ENCODE measurements at places on chromosomes 16 and 17.

GRCh38 chr16:89033796-89034572, 57.0 kb upstream of the CBFA2T3 start:
- DNase-seq, result no peak

DNA sequence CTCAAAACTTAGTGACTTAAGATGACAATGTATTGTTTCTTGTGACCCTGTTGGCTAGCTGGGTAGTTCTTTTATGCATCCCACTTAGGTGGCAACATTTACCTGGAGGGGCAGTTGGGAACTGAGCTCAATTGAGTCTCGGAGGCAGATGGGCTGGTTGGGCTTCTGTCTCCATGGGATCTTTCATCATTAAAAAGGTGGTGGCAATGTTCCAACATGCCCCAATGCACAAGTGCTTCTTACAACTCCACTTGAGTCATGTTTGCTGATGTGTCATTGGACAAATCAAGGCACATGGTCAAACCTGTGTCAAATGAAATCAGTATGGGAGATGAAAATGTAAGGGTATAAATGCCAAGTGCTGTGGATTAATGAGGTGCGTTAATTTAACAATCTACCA, 11.7 kb upstream of the HS3ST3B1 start:
- no peak for DNase-seq

DNA sequence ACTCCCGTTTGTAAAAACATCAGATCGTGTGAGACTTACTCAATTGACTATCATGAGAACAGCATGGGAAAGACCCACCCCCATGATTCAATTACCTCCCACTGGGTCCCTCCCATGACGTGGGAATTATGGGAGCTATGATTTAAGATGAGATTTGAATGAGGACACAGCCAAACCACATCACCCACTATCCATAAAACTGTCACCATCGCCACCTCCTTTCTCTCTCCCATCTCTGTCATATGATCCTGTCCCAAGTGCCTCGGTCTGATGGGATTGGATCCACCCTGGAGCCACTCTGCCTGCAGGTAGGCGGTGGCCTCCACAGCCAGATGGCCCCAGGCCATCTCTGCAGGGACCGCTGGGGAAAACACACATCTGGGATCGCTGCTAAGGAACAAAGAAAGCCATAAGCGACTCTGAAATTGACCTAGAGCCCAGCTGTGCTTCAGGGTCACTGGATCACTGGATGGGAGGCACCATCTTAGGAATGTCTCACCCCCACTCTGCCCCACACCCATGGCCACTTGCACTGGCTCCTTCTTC, 61.2 kb downstream of the TMEM186 start:
- DNase-seq, result no peak

GRCh38 chr17:82491533-82491932, 28.0 kb upstream of the FOXK2 start:
- DNase-seq, result no peak

GRCh38 chr17:67364847-67365737, 1.3 kb downstream of the PSMD12 start:
- no peak for DNase-seq

- DNase-seq, result peak; percentile 80
Measured at GRCh38 chr17:78817123-78817522, 23.5 kb downstream of the USP36 start.

DNA sequence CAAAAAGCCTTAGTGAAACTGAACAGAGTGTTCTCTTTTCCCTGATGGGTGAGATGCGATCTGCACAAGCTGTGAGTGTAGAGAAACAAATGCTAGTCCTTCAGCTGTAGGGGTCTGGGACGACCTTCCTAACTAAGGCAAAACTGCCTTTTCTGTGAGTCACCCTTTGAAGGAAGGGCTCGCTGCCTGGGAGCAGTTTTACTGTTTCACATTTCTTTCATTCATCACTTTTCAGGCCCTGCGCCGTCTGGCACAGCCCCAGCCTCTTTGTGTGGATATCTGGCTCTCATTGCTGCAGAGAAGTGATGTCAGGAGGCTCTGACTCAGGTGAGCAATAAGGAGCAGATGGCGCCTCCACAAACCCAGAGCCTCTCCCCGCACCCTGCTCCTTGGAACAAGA, 57.4 kb downstream of the HS3ST3A1 start:
- no peak for DNase-seq

DNA sequence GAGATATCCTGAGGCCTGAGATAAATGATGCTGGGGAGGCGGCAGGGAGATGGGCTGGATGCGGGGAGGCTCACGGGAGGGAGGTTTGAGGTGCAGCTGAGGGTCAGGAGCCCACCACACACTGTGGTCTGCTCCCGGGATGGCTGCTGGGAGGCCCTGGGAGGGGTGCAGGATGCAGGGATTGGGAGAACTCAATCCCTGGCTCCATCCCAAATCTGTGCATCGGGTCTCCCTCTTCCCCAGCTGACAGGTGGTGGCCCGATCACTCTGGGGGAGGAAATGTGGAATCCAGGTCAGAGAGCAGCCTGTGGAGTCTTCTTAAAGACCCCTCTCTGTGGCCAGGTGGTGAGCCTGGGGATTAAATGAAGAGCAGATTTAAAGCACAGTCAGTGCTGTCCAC, 12.0 kb downstream of the PHB1 start:
- DNase-seq, result no peak

DNA sequence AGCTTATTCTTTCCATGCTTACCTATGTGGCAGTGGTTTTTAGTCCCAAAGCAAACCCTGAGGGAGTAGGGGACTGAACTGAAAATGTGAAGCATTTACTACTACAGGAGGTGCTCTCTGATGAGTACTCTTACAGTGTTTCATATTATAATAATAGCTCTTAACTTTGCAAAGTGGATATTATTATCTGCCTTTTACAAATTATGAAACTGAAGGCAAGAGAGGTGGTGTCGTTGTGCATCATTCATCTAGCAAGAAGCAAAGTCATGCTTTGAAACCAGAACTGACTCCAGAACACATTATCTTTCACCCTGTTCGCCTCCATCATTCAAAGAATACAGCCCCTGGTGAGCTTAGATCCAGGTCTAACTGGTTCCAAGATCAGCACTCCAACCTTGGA, 8.2 kb upstream of the KCNH6 start:
- DNase-seq, result no peak

GRCh38 chr16:64543441-64543840, 578.4 kb downstream of the CDH11 start:
- DNase-seq, result no peak

GRCh38 chr16:76681296-76681695, 404.1 kb downstream of the CNTNAP4 start:
- no peak for DNase-seq

DNA sequence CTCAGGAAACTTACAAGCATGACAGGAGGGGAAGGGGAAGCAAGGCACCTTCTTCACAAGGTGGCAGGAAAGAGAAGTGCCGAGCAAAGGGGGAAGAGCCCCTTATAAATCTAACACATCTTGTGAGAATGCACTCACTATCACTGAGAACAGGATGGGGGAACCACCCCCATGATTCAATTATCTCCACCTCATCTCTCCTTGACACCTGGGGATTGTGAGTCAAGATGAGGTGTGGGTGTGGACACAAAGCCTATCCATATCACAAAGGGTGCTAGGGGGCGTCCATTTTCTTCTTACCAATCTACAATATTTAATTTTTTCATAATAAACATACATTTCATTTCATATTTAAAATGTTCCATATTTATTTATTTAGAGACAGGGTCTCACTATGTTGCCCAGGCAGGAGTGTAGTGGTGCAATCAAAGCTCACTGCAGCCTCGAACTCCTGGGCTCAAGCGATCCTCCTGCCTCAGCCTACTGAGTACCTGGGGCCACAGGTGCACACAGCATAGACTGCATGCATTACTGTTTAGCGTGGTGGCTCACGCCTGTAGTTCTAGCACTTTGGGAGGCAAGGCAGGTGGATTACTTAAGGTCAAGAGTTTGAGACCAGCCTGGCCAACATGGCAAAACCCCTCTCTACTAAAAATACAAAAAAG, 26.5 kb upstream of the FAAP100 start:
- DNase-seq, result no peak

DNA sequence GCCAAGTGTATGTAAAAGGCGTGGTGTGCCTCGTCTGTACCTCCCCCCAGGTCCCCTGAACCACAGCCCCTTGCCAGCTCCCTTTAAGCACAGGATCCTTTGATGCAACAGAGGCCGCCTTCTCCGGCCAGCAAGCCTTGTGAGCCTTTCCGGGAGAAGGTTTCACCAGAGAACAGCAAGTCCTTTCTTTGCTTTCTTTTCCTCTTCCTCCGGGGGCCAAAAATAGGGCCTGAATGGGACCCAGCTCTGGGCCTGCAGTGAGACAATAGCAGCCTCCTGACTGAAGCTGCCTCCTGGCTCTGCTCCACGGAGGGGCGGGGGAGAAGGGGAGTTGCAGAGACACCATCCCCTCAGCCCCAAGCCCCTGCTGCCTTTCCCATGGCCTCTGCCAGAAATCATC, 9.0 kb downstream of the ADGRG1 start:
- no peak for DNase-seq

- no peak for DNase-seq
Measured at GRCh38 chr16:69087161-69087581, 18.3 kb upstream of the HAS3 start.

DNA sequence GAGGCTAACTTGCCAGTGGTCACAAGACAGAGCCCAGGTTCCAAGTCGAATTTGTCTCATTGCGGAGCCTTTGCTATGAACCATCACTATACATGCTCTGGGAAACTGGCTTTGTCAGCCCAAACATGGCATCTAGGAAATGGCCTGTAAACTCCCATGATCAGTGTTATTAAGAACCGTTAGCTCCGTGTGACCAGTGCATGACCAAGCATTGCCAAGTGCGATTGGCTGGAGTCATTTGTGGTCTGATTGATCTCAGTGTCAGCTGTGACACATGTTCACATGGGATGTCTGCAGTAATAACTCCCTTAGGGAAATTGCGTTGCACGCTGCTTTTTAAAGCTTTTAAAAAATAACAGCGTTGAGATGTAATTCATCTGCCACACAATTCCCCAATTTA, 18.6 kb upstream of the CDH3 start:
- no peak for DNase-seq

DNA sequence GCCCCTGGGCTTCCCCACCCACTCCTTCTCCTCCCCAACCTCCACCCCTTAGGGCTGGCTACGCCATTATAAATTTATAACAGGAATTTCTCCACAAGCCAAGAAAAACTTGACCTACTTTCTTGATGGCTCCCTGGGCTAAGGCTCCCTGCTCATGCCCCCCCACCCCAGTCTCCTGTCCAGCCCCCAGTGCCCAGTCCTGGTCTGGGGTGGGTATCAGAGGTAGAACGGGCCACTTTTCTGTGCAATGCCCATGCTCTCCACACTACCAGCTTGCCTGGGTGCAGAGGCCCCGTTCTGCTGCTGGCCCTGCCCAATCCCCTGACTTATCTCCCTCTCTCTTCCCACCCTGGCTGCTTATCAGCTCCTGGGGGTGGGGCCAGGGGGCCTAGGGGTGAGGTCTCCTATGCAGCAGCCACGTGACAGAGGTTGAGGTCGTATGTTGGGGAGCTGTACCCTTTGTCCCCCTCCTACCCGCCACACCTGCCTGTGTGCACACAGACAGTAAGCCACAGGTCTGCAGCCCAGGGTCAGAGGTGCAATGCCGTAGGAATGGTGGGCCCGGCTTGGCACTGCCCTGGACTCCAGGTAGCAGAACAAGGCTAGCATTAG, 10.1 kb downstream of the THRA start:
- DNase-seq, result no peak

- DNase-seq, result no peak
Measured at GRCh38 chr16:22424161-22424937, 49.9 kb upstream of the CDR2 start.

DNA sequence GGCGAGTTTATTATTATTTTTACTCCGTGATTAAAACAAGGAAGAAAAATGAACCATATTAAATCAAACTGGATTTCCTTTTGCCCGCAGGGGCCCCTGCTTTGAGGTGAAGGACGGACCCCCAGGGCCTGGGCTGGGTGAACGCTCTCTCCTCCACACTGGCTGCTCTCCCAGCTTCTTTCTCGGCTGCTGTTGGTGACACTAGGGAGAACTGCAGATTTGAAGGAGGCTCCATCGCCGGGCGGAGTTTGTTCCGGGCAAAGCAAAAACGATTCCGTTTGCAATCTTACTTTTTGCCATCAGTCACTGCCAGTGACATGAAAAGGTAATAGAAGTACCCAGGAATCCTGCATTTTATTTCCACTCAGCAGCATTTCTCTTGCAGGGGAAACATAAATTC, 221.6 kb upstream of the SDK2 start:
- DNase-seq, result no peak

DNA sequence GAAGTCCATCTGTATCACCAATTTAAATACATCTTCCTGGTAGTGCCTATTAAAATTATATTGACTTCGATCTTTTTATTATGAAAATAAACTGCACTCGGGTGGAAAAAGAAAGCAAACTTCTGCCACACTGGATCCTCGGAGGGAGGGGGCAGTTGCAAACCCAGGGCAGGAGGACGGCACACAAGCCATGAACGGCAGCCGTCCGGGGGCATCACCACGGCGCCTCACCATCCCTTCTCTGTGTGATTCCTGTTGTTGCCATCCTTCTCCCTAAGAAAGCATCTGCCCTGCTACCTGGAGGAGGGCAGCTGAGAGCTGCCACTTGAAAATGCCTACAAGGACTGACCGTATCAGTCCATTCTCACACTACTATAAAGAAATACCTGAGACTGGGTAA, 53.9 kb upstream of the ENPP7 start:
- DNase-seq, result no peak

- DNase-seq, result no peak
Measured at GRCh38 chr17:57902800-57903759, 52.1 kb downstream of the CUEDC1 start.

GRCh38 chr16:12178251-12178990, 201.9 kb downstream of the SNX29 start:
- DNase-seq, result no peak

GRCh38 chr16:79573884-79574283, 26.7 kb downstream of the MAF start:
- DNase-seq, result no peak

GRCh38 chr16:67202426-67202825, 3.5 kb downstream of the ELMO3 start:
- no peak for DNase-seq

DNA sequence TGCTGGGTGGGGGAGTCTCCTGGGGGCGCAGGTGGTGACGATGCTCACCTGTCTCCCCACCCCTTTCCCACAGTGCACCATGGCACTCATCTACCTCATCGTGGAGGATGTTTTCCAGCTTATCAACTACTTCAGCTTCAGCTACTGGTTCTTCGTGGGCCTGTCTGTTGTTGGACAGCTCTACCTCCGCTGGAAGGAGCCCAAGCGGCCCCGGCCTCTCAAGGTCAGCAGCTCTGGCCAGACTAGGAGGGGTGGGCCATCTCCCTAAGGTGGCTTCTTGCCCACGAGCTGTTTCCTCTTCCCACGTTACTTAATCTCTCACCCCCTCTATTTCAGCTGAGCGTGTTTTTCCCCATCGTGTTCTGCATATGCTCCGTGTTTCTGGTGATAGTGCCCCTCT, 14.5 kb downstream of the SLC7A6OS start:
- no peak for DNase-seq

GRCh38 chr16:19705843-19706242, 12.2 kb downstream of the KNOP1 start:
- DNase-seq, result no peak

- no peak for DNase-seq
Measured at GRCh38 chr16:75865736-75866135, 139.4 kb upstream of the CPHXL start.

GRCh38 chr16:79847101-79847500, 246.6 kb upstream of the MAF start:
- DNase-seq, result no peak

All from T-helper 22 cell (primary cell).